ENCODE measurements at places on chromosomes 1 and 21.

DNA sequence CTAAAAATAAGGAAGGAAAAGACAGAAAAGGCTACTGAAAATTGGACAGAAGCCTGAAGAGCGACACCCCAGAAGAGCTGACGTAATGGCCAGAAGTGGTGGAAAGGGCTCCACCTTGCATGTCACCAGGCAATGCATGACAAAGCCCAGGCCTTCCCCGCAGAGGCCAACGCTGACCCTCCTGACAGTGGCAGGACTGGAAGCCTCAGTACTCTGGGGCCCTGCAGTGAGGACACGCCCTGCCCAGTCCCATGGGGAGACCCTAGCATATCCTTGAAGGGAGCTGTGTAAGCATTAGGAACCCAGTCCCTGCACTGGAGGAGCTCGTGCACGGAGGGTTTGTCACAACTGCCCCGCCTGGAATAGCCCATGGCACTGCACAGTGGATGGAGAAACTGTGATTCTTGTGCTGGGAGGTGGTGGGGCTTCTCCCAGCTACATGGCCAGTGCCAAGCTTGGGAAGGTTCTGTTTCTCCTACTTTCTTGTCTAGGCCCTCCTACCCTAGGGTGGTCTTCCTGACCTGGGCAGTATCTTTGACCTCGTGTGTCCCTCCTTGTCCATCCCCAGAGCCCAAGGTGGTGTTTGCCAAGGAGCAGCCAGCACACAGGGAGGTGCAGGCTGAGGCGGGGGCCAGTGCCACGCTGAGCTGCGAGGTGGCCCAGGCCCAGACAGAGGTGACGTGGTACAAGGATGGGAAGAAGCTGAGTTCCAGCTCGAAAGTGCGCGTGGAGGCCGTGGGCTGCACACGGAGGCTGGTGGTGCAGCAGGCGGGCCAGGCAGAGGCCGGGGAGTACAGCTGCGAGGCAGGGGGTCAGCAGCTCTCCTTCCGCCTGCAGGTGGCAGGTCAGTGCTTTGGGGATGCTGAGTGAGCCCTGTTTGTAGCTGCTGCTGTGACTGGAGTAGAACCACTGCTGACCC, 60.4 kb downstream of the OBSCN start:
- no peak for DNase-seq

- no peak for DNase-seq
Observed at GRCh38 chr1:204728456-204728855, 42.9 kb upstream of the LRRN2 start.

- no peak for DNase-seq
Observed at GRCh38 chr1:152926091-152926490, 17.7 kb downstream of the IVL start.

DNA sequence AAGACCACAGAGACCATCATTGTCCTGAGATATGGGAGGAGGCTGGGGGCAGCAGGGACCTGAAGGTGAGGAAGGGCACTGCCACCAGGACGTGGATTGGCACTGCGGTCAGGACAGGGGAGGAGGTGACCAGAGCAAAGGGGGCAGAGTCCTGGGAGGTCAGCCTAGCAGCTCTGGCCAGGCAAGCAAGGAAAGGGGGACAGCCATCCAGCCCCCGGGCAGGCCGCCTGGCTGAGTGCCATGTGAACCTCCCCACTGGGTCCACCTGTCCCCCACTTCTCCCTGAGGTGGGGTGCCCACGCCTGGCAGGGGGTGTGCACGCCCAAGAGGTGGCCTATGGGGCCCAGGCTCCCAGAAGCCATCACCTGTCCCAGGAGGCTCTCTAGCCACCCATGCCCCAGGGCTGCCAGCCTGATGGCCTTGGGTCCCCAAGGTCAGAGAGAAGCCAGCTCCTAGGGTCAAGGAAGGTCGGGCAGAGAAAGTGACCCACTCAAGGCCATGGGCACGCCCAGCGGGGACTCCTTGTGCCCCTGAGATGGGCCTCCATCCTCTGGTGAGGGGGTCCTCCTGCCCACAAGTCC, 17.6 kb upstream of the PTTG1IP start:
- DNase-seq, result no peak

DNA sequence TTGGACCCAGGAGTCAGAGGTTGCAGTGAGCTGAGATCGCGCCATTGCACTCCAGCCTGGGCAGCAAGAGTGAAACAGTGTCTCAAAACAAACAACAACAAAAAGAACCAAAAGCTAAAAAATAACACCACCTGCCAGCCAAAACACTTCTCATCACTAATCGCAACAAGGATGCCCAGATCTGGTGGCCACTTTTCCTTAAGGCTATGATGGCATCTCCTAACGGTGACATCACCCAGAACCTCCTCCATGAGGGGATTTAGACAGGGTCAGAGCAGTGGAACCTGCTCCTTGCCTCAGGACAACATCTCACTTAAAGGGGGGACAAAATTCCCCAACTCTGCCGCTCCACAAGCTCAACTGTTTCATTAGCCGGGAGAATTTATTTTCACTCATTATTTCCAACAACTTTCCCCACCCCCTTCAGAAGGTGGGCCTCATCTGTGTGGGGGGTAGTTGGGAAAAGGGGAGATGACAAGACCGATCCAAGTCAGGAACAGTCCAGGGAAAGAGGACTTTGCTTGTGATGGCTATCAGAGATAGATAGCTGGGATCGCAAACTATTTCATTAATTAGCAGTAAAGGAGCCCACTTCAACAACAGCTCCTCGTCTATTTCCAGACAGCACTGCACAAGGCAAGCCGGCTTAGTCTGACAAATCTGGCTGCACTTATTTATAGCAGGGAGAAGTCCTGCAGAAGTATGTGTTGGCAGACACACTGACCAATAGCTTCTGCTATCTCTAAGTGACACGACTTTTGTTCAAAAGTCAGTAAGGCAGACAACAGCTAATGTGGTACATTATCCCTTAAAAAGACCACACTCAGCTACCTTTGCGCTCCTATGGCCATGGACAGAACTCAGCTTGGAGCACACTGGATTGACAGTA, 2.6 kb downstream of the PABPC4 start:
- DNase-seq, result no peak

DNA sequence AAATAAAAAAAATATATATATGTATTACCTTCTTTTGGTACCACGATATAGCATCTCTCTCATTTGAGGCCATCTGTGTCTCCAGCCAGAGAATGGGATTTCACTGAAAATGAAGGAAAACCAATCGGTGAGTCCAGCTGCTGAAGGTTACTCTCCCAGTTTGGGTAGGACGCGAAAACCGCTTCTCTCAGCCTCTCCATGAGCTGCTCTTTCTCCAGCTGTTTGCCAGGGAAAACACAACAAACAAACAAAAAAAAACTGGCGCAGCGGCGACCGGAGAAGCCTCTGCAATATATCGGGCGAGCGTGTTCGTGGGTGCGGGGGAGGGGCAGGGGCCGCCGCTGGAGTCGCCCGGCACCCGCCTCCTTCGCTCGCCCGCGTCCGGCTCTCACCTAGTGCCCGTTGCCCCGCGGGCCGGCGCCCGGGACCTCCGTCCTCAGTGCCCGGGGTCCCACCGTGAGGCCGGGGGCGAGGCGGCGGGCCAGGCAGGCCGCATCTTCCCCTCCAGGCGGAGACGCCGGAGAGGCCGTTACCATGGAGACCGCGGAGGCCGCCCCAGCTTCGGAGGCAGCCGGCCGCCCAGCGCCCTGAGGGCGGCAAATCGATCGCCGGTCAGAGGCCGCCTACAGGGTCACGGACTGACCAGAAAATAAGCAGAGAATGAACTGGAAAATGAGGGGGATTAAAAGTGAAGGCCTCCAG, 504 bp downstream of the PHTF1 start:
- DNase-seq, result peak; percentile 30

DNA sequence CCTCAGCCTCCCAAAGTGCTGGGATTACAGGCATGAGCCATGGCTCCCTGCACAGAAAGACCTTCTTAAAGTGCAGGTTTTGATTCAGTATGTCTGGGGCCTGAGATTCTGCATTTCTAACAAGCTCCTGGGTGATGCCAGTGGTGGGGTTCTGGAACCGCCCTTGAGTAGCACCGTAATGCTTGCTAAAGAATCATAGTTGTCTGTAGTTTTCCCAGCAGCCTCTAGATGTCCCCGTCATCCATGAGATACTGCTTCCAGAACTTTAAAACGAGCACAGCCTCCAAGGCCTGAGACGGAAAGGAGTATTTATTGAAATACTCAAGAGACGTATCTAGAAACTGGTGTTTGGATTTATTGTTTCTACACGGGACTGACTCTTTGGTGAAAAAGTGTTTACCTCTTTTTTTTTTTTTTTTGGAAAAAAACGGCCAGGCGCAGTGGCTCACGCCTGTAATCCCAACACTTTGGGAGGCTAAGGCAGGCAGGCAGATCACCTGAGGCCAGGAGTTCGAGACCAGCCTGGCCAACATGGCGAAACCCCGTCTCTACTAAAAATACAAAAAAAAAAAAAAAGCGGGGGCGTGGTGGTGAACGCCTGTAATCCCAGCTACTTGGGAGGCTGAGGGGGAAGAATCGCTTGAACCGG, 2.6 kb upstream of the TOR3A start:
- DNase-seq, result peak; percentile 72

GRCh38 chr1:48750109-48750508, 26.6 kb downstream of the BEND5 start:
- DNase-seq, result no peak

GRCh38 chr1:2952371-2952770, 68.9 kb upstream of the ACTRT2 start:
- no peak for DNase-seq

DNA sequence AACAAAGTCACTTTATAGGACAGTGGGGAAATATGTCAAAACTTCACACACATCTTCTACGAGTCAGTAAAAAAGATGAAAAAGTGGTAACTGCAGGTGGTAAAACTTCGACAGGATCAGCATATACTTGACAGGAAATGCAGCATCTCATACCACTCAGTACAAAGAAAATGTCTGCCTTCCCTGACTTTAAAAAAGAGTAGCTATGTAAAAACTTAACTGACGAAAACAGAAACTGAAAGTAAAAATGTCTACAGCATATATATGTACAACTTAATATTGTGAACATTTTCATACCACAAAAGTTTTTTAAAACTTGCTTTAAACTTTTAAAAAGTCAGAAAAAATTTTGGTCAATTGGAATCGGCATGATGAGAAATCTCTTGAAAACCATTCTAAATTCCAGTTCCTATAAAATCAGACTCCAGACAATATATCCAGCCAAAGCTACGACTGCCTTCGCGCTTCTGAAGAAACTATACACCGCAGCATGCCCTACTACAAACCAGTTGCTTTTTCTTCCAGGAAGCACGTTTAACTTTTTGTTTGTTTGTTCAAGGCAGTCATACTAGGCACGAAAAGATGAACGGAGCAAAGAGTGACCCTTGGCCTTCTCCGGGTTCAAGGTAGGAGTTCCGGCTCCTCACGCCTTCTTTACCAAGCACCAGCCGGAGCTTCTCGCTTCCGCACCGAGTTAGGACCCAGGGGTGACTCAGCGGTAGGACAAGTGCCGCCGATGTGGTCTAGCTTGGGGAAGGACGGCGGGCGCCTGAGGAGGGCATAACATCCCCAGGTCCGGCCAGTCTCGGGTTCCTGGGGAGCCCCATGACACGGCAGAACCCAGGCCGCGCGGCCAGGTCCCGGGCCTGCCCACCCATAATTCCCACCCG, 612 bp downstream of the PSMA5 start:
- no peak for DNase-seq

DNA sequence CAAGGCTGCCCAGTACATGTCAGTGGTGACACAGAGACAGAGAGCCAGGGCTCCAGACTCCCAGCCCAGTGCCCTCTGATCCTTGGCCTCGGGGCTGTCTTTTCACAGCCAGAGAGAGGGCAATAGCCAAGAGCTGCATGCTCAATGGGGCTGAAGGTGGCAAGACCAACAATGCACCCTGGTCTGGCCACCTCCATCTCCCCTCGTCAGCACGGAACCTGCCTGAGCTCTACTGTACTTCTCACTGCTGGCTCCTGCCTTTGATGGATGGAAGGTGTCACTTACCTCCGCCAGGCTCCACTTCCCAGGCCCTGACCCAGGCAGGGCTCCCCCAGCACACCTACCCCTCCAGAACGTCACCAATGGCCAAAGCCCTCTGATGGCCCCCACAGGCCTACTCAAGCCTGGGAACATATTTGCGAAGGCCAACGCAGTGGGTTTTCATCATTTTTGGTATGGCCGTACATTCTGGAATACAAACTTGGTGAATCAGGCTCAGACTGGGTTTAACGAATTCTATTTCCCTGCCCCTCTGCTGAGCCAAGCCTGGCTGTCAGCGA, 88.1 kb downstream of the DMRTB1 start:
- DNase-seq, result no peak

- DNase-seq, result no peak
Observed at GRCh38 chr1:79133774-79134364, 127.3 kb upstream of the ADGRL4 start.

GRCh38 chr21:42557420-42557819, 43.8 kb downstream of the SLC37A1 start:
- DNase-seq, result no peak

GRCh38 chr1:7262611-7263010, 477.4 kb downstream of the CAMTA1 start:
- DNase-seq, result no peak

GRCh38 chr1:65022216-65022615, 55.9 kb upstream of the JAK1 start:
- DNase-seq, result no peak

- no peak for DNase-seq
Observed at GRCh38 chr1:32392325-32392724, 1.9 kb downstream of the BSDC1 start.

DNA sequence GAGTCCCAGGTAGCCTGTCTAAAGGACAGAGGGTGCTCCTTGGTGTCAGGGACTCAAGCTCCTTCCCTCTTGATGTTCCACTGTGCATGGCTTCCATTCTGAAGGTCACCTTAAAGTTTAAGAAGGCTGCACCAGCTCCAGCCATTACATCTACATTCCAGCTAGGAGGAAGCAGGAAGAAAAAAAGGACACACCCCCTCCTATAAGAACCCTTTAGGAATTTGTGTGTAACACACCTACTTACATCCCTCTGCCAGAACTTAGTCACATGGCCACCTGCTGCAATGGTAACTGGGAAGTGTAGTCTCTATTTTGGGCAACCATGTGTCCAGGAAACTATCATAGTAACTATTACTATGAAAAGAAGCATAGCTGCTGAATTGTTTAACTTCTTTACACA, 161.6 kb upstream of the KLHDC7A start:
- DNase-seq, result no peak

DNA sequence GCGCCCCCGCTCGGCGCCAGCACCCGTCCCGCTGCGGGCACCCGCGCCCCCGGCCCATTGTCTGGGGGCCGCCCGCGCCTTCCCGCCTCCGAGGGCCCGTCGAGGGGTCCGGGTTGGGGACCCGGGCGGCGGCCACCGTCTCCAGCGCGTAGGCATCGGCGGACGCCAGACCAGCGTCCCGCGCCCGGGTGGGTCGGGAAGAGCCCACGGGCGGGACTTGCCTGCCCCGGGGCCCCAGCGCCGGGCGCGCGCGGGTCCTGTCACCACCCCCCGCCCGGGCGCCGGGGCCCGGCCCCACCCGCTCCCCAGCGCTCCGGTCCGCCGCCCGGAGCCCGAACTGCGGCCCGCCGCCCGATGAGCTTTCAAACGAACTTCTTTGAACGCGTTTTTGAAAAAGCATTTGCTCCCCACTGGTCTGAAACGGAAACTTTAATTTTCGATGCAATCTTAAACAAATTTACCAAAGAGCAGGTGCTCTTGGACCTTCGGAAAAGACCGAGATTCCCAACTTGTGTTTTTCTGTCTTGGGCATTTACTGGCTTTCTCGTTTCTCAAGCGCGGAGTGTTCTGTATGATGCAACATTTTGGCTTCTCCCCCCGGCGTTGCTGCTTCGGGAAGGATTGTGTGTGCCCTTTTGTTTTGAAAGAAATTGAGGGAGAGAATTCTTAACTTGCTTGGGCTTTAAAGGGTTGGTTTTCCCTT, 615 bp downstream of the CLIC4 start:
- DNase-seq, result no peak

Measured in NCI-H1694 (cell line).